ENCODE measurements at places on chromosomes 4 and X. TPM values are rescaled to one million over a fixed set of nuclear protein-coding genes. Genes with fewer than 3 reads are reported as not detected.
A peak's percentile ranks its signal among the peaks of the same experiment; 100 is the strongest.

Gene SH3TC1
- total RNA-seq, result 16.4 TPM

DNA sequence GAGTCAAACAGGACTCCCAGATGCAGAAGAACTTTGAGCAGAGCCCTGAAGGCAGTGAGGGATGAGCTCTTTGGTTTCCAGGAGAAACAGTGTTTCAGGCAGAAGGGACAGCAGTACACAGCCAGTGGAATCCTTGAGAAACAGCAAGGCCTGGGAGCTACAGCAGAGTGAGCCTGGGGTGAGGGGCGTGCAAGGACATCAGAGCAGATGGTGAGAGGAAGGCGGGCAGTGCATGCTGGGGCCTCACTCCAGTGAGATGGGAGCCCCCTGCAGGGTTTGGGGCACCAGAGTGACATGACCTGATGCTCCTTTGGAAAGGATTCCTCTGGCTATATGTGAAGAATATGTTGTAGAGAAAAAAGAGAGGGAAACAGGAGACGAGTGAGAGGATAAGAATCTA lies 98.1 kb upstream of the EGFL6 start:
- H3K36me3 ChIP-seq, result no peaks in the 10 kb centered on the region
- DNase-seq, result no peak
- H3K27me3 ChIP-seq, result peaks cover 52% of the 10 kb centered on the region
- H3K4me3 ChIP-seq, result no peak overlapping the region
- no peaks in the 10 kb centered on the region for H3K4me1 ChIP-seq

DNA sequence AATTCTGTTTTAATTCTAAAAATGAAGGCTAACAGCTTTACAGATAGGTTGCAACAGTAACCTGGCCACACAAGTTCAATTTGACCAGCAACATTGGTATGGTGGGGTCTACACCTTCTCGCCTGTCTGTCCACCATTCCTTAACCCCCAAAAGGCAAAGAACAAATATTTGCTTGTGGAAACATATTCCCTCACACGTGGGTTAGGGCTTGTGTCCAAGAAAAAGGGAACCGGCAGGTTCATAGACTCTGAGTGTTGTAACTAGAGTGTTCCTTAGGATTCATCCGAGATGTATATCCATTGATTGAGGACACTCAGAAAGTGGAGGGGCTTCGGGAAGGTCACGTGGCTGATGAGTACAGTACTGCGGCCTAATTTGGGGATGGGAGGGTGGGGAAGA lies 54.1 kb downstream of the C4orf51 start:
- peak; percentile 35 for DNase-seq
- H3K4me1 ChIP-seq, result peaks cover 7% of the 10 kb centered on the region
- H3K27me3 ChIP-seq, result no peaks in the 10 kb centered on the region
- no peaks in the 10 kb centered on the region for H3K36me3 ChIP-seq

DNA sequence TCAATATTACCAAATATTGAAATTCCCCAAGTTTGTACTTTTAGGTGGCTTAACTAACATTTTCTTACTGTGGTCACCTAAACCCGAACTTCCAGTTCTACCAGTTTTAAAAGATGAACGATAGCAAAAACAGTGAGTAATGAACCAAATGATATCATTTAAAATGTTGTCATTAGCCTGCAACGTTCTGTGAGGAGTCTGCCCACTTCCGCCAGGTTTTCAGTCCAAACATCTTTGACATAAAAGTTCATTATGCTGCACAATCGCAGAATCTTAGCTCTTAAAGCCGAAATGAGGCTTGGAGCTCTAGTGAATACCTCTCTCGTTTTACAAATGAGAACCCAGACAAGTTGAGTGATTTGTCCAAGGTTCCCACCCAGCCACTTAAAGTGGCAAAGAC lies 762 bp downstream of the PIGA start:
- no peaks in the 10 kb centered on the region for H3K36me3 ChIP-seq
- peak overlapping the region; percentile 72 for H3K4me3 ChIP-seq
- no peak for DNase-seq
- H3K4me1 ChIP-seq, result no peaks in the 10 kb centered on the region
- no peaks in the 10 kb centered on the region for H3K27me3 ChIP-seq

Data from breast epithelium (tissue), 4 donors.